ENCODE measurements at places on chromosomes 2 and 18.

GRCh38 chr2:40043641-40044040 is 264.6 kb upstream of the THUMPD2 start:
- DNase-seq = no peak

DNA sequence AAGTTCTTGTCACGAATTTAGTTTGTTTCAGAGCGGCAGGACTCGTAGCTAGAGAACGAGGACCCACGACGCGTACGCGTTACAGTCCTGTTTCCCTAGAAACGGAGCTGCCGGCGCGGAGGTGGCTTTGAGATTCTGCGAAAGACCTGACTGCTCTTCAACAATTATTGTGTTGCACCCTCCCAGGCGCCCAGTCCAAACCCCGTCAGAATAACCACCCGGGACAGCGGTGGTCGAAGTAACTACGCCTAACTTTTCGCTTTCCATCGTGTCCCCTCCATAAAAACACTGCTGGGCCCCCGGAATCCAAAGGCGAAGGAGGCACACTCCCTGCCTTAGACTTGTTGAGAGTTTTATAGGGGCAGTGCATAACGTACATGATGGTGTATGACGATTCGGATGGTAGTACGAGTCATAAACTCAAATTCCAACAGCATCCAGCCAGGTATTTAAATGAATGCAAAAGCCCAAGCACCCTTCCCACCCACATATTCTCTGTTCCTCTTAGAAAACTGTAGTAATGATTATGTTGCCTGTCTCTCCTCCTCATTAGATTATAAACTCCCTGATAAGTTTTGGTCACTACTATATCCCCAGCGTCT is 651 bp upstream of the STAM2 start:
- DNase-seq = no peak

GRCh38 chr2:102895376-102895775 is 133.5 kb downstream of the TMEM182 start:
- no peak for DNase-seq

DNA sequence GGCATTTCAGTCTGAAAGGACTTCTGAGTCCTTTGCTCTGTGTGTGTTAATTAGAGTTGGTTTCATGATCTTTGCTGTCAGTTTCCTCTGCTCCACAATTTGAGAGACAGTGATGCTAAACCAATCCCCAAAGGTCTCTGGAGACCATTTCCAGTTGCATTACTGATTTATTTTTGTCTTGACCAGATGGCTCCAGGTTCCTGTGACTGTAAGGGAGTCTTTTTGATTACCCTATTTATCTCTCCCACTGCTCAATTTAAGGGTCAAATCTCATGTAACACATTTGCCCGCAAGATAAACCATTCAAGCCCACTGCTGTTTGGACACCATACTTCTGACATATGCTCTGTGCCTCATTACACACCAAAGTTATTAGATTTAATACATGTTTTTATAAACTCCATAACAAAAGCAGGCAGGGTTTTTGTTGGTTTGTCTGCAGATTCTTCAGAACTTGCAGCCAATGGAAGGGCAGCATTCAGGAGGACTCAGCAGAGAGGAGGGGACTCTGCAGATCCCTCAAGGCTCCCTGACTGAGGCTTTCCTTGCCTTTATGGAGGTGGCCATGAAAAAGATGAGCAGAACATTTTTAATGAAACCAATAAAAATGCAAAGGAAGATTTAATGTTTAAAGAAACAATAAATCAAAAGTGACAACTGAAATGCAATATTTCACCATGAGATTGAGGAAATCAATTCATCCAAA is 889.3 kb upstream of the CELF4 start:
- no peak for DNase-seq
